ENCODE measurements at places on chromosomes 12 and 14.

DNA sequence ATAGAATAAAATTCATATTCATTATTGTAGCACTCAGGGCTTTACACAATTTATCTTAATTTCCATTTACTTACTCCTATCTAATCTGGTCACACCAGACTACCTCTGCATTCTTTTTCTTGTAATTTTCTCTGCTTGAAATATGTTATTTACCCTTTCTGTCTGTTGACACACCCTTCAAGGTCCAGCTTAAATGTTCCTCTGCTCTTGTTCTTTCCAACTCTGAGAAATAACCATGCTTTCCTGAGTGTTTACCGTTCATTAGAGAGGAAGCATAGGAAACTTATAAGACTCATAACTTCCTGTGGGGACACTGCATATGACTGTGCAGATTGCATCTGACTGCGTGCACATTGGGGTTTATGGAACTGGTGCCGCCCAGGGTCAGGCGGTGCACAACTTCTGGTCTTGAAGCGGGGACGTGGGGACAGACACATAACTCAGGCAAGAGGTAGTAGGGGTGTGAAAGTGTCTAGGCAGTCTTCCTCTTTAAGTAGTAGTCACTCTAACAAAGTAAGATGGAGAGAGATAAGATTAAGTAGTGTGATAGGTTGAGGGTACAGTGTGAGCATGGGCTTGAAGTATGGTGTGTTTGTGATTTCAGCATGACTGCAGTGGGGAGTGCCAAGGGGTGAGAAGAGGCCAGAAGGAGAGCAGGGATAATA, 42.6 kb upstream of the FOXJ2 start:
- DNase-seq = peak; percentile 73

GRCh38 chr12:75196865-75197264, 12.8 kb downstream of the KCNC2 start:
- DNase-seq = no peak

- DNase-seq = no peak
Observed at GRCh38 chr12:89593233-89593632, 67.4 kb upstream of the POC1B start.

DNA sequence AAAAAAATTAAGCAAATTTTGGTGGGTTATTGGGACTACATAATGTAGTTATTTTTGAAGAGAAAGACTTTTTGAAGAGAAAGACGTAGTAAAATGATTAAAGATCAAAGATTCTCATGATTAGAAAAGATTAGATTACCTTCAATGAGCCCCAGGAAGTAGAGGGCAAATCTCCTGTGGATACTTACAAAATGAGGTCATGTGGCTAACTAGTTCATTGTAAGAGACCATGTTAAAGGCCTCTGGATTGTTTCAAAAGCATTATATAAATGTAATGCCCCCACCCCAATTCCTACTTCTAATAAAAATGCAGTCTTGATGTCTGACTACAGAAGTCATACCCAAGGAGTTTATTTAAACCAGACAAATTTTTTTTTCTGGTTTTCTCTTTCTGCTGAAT, 93.3 kb downstream of the ERGIC2 start:
- DNase-seq = no peak

GRCh38 chr12:22312336-22312735, 22.2 kb downstream of the ST8SIA1 start:
- no peak for DNase-seq

GRCh38 chr12:125402874-125403789, 337.9 kb downstream of the AACS start:
- peak; percentile 24 for DNase-seq

- no peak for DNase-seq
Observed at GRCh38 chr14:34228650-34228976, 233.4 kb downstream of the SPTSSA start.

DNA sequence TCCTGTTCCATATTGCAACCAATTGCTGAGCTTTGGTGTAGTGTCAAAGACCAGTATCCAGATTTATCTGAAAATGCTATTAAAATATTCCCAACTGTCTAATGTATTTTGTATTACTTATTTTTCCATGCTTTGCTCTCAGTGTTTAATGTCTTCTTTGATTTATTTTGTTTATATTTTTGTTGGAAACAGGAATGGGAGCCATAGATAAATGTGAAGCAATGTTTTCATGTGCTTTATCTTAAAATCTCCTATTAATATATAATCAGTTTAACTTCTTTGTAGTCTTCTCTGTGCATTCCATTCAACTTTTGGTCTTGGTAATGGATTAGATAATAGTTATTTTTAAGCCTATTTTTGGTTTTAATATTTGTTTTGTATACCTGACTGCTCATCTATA, 8.8 kb downstream of the RAP1B start:
- DNase-seq = no peak

DNA sequence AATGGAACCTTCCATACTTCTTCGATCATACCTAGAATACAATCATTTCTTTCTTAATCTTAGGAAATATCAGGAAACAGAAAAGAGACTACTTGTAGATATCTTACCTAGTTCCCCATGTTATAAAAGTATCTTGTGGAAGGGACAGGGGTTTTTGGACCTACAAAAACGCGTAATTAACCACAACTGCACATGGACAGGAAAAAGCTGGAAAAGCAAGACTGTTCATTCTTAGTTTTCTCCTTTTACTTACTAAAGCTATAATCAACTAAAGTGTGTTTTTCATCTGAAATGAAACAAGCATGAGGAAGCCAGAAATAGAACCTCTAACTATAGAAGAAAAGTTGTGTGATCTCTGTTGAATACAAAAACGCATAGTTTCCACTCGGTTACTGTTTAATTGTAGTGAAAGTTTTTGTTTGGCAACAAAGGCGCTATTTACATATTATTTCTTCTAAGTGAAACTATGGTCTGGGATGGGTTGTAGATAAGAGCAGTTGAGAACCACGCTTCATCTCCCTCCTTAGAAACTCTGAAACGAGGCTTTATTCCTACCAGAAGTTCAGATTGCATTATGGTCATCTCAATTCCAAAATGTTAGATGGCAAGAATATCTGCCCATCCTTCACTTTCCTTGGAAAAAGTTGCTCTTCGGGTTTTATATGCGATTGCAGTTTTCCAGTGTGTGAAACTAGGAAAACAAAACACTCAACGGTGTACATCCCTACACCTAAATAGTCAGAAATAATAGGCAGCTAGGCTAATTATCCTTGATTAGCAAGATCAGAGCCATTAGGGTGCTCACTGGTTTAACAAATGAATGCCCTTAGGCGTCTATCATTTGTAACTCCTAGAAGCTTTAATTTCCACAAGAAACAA, 1.1 kb downstream of the BCAT1 start:
- peak; percentile 70 for DNase-seq

GRCh38 chr14:56147986-56148901, 30.0 kb downstream of the PELI2 start:
- DNase-seq = no peak

DNA sequence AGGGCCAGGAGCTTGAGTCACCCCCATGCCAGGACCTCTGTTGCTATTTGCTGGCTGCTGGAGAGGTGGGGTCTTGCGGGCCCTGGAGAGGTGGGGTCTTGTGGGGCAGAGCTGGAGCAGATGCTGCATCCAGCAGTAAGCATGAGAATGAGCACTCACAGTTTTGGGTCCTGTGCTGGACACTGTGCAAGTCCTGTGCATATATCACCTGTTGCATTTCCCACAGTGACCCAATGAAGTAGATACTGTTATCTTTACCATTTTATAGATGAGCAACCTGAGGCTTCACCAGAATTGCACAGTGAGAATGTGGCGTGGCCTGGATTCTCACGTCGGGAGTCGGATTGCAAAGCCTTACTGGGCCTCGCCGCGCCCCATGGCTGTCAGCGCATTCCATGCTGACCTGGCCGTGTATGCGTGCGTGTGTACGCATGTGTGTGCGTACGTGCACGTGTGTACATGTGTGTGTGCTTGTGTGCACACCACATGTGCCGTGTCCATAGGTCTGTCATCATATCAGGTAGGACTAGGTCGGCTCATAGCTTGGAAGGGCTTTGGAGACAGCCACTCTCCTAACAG, 12.0 kb downstream of the COA8 start:
- DNase-seq = no peak

DNA sequence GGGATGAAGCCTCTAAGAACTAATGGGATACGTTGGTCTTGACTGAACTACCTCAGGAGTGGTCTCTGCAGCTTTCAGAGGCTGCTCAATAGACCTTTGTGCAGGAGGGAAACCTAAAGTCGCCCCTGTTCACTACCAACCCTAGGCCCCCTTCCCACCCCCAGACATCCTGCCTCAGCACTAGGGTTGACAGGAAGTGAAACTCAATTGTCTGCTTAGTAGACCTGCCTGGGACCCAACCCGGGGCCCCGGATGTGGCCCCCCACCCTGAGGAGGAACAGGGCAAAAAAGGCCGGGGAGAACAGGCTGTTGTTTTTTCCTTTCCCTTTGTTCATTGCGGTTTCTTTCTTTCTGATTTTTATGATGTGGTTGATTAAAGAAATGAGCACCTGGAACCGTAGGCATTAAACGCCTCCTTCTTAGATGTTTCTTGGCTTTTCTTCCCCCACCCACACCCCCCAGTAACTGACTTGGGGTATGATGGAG, 1.6 kb upstream of the DGKA start:
- DNase-seq = no peak

- no peak for DNase-seq
Observed at GRCh38 chr12:42102720-42103119, 42.0 kb downstream of the GXYLT1 start.

DNA sequence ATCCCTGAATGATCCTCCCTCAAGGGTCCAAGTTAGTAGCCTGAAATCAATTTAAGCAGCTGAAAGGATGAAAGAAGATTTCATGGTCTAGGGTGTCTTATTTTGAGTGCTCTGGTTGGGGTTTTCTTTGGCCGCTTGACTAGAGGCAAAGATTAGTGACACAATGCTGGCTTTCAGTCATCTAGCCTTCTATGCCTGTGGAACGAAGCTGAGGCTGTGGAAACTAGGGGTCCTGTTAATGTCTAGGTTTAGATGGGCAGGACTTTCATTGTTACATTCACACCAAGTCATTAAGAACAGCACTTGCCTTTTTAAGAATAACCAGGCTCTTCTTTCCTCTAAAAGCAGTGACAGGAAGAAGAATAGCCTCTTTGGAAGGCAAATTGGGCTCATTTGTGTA, 253.8 kb upstream of the E2F7 start:
- no peak for DNase-seq

DNA sequence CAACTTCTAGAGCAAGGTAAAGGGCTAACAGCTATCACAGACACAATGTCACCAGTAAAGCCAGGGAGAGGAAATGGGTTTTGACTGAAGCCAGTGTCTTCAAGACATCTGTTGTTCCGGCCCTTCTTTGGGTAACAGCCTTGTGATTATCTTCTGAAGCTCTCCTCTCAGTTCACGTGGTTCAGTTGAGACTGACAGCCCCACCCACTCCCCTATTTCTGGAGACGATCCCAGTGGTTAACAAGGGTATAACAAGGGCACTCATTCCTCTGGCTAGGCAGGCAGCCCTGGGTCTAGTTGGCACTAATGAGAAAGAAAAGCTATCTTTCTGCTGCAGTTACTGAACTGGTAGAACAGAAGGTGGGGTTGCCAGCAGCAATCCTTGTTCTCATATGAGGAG, 6.9 kb downstream of the GNPTAB start:
- peak; percentile 18 for DNase-seq

- no peak for DNase-seq
Observed at GRCh38 chr12:100448656-100449055, 25.0 kb upstream of the NR1H4 start.

GRCh38 chr14:28782301-28782700, 15.7 kb downstream of the FOXG1 start:
- DNase-seq = no peak

DNA sequence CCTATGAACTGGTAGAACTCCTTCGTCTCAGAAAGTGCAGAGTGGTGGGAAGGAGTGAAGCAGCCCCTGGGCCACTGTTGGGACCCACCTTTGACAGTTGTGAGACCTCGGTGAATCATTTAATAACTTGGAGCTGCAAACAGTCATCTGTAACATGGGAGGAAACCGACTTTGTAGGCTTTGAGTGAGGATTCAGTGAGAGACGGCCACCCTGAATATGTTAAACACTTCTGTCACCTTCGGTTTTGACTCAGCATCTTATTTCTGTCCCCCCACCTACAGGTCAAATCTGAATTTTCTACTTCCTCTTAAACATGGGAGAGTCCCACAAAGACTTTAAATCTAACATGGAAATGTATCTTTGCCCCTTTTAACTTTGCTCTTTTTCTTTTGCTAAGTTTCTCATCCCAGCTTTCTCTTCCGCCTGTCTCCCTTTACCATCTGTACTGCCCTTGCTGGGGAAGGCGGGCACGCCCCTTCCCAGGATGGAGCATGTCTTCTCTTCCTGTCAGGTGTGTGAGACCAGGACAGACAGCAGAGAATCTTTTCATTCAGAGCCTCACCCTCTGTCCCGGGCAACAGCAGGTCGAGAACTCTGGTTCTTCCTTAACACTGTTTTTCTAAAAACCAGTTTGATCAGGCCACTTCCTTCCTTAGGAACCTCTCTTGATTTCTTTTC, 37.1 kb downstream of the ZC3H14 start:
- no peak for DNase-seq

DNA sequence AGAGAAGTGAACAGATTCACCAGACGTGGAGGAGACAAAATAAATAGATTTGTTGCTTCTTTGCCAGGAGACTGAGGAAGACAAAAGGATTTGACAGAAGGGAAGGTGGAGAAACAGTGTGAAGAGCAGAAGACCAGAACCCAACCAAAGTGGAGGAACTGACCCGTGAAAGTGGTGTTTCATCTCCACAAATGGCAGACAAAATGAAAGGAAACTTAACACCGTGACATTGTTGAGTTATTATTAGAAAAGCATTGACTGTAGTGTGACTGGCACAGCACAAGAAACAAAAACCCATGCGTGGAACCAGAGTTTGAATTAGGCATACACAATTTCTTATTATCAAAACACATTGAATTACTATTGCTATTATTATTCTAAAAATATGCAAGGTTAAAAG, 518.1 kb downstream of the TMEM121 start:
- DNase-seq = no peak

- DNase-seq = peak; percentile 17
Observed at GRCh38 chr14:52553002-52553670, 500 bp downstream of the GPR137C start.

- no peak for DNase-seq
Observed at GRCh38 chr14:75063013-75063412, 811 bp downstream of the ACYP1 start.

DNA sequence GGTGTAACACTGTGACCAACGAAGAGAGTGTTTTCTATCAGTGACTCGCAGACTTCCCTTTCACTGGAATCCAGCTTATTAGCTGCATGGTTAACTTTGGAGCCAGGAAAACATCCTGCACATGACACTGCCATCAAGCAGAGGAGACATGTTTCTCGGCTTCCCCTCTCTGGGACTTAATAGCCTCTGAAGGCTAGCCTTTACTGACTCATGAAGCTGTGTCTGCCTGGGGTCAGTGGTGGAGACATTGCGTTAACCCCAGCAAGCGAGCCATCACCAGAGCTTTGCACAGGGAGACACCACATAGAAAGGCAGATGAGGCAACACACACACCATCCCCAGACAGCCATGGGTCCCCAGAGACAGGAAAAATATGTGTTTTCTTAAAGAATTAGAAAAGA, 126.9 kb upstream of the PRICKLE1 start:
- DNase-seq = peak; percentile 89

Data from endothelial cell of umbilical vein (primary cell).